CD4-positive, alpha-beta T cell treated with Interleukin-1 beta for 1 hour (primary cell): ENCODE measurements at places on chromosomes 13 and 19.

- DNase-seq, result peak; percentile 74
These were observed at the start of gene USF2 for GRCh38 chr19:35268536-35269437. USF2 (plus strand) TSS chr19:35268962; CDS start chr19:35269102, 140 bp downstream.

DNA sequence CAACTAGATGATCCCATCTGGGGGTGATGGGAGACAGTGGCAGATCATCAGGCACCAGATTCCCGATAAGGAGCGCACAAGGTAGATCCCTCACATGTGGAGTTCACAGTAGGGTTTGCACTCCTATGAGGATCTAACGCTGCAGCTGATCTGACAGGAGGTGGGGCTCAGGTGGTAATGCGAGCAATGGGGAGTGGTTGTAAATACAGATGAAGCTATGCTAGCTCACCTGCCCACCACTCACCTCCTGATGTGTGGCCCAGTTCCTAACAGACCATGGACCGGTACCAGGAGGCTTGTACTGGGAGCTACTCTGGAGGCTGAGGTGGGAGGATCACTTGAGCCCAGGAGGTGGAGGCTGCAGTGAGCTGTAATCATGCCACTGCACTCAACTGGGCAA lies 34.8 kb downstream of the VAV1 start:
- DNase-seq, result no peak

- peak; percentile 46 for DNase-seq
These were observed 1.7 kb downstream of the ANO8 start for GRCh38 chr19:17332677-17333581.

- no peak for DNase-seq
These were observed 158.2 kb downstream of the HS6ST3 start for GRCh38 chr13:96248103-96248502.

DNA sequence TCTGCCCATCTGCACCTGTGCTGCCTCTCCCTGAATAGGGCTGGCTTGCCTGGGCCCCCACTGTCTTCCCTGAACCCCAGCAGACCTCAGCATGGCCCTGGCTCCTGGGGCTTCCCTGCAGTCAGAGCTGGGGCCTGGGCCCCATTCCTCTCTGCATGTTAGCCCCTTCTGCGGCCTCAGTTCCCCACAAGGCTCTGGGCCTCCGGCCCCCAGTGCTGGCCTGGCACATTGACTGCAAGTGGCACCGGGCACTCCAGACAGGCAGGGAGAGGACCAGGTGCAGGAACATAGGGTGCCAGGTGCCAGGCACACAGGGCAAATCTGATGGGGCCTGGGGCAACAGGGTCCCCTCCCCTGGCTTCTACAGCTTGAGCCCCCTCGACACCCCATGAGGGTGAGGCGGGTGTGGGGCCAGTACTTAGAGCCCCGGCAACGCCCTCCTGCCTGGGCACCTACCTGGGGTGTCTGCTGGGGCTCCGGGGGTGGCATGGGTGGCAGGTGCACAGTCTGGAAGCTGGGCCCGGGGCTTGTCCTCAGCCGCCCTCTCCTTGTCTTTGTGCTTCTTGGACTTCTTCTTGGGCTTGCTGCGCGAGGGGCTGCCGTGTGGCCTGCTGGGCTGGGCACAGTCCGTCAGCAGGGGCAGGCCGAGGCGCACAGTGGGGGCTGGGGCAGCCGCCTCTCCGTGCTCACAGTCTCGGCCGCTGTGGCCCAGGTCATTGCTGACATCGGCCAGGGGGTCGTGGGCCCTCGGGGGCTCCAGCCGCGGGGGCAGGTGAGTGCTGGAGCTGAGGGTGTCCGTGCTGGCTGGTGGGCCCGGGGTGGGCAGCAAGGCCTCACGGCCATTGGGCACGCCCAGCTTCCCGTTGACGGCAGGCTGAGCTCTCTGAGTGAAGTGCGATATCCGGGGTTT lies 12.3 kb upstream of the ISYNA1 start:
- no peak for DNase-seq
